GM12892 (cell line): ENCODE measurements at places on chromosomes 2 and 18.
A peak's percentile ranks its signal among the peaks of the same experiment; 100 is the strongest.

DNA sequence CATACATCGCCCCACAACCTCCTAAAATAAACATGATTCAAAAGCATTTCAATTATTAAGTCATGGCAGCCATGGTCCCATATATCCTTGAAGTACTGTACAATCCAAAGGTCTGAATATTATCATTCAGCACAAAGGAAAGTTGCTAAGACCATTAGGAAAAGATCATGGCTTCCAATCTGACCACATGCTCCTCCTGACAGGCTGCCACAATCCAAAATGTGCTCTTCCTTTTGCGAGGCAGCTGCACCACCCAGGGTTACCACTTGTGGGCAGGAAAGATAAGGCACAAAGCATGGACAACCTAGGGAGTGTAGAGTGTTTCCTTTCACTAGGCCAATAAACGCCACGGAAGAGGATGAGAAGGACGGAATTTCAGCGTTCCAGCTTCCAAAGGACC lies 5.4 kb downstream of the BOLA3 start:
- DNase-seq: no peak

DNA sequence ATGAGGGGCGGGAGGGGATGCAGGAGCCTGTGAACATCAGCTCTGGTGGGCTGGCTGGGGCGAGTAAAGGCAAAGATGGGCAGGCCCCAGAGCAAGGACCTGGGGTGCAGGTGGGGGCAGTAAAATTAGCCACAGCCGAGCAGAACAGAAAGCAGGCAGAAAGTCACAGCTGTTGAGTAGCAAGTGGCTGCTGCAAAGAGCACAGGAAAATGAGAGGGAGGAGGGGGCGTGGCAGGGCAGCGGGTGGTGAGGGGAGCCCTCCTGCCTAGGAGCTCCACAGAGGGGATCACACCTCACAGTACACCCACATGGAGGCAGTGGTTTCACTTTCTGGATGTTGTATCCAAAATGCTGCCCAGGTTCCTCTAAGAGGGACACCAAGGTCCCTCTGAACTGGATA lies 79.6 kb downstream of the LBH start:
- DNase-seq: no peak

DNA sequence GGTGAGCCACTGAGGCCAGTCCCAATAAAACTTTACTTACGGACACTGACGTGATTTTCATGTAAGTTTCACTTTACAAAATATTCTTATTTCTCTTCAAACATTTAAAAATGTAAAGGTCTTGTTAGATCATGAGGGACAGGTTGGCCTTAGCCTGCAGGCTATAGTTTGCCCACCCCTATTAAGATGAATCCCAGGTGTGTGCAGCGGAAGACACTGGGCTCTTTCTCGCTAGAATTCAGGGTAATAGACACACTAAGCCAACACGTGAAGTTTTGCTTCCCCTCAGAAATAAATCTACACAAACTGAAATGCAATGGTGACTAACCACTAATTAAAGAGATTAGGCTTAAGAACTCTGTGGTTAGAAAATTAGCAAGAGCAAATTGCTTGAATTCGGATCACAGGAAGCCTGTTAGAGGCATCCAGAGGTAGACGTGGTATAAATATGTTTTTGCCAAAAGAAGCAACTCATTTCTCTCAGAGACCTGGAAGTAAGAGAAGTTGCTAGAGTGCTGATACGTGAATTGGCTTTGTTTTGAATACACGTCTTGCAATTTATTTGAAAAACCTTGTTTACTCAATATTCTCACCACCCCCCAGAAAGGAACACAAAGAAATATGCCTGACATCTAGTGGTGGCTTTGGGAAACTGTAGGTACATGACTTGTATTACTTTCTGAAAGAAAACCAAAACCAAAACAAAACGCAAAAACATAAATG lies 151.6 kb downstream of the DTNB start:
- DNase-seq: no peak

DNA sequence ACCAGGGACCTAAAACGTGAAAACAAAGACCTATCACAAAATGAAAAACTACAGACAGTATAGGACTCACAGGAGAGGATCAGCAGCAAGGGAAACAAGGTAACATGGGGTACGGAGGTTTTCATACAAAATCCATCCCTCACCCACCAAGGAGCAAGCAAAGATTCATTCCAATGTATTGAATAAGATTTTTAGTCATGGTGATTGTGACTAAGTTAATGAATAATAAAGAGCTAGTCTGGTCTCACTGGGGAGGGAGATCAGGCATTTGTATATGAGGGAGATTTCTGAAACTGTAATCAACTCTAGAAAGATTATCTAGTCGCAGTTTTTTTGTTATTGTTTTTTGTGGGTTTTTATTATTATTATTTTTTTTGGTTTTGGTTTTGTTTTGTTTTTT lies 336.5 kb upstream of the MMADHC start:
- DNase-seq: no peak

GRCh38 chr2:41941831-41942230 lies 106.0 kb upstream of the PKDCC start:
- DNase-seq: no peak

GRCh38 chr2:161436411-161436810 lies 20.3 kb downstream of the TBR1 start:
- no peak for DNase-seq

DNA sequence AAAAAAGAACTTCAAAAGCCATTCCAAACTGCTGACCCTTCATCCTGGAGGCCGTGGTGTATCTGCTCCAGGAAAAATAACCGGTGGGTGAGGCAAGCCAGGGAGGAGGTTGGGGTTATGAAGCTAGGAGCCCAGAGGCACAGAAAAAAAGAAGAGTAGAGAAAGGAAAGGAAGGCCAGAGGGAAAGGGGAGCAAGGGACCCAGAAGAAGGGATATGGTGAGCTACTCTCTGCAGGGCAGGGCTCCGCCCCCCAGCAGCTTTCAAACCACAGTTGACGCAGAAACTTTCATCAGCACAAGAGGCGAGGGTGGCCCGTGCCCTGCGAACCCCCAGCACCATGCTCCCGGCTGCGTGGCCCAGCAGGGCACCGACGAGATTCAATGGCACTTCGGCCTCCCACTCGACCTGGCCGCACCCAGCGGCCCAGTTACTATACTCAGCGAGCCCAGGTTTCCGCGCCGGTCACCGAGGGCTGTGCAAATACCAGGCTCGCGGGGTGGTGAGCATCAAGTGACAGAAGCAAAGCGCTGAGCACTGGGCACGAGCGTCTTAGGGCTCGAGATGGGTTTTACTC lies 665 bp downstream of the MCM6 start:
- peak; percentile 46 for DNase-seq

GRCh38 chr2:40485318-40485717 lies 33.4 kb upstream of the SLC8A1 start:
- DNase-seq: no peak

DNA sequence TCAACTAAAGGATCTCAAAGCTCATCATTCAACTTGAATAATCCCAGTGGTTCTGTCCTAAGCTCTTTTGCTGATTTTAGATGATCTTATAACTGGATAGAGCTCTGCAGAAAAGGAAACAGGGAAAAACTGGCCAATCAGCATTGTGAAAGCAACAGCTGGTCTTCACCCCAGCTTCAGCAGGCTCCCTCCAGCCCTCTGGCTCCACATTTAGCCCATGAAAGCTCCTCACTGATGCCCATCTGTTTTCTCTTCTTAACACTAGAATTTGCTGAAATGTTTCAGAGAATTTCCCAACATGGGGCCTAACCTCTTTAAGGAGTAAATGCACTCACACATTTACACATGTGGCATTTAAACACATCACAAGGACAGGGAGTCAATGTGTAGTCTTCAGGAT lies 223.3 kb downstream of the CNTNAP5 start:
- no peak for DNase-seq

- DNase-seq: no peak
These were observed 39.3 kb downstream of the CD302 start for GRCh38 chr2:159758686-159759085.

GRCh38 chr18:28124131-28125029 lies 52.5 kb downstream of the CDH2 start:
- DNase-seq: no peak

- no peak for DNase-seq
These were observed 1.8 kb upstream of the KLHL41 start for GRCh38 chr2:169507698-169508097.

DNA sequence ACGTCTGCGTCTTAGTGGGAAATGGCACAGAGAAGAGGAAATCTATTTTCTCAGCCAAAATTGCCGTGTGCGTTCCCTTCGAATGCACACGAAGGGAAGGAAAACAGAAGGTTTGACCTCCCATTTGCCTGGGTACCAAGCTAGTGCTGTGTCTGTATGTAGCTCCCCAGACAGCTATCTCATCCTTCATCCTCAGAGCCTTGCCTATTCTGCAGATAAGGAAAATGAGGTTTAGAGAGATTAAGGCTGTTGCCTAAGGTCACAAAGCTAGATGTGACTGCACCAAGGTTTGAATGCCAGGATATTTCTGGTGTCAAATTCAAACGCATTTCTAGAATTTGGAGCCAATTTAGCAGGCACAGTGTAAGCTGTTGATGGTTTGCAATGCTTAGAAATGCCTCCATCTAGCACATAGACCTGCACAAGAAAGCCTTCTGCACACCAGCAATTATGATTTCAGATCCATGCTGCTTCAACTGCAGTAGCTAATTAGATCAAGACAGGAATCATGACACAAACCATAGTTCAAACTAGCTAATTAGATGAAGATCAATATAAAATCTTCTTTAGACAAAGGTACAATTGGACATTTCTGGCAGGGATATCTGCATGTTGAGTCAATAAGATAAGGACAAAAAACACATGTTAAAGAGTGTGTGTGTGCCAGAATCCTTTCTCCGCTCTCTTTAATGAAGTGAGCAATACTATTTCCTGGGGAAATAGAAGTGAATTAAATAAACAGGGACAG lies 115.1 kb downstream of the CMPK2 start:
- no peak for DNase-seq

DNA sequence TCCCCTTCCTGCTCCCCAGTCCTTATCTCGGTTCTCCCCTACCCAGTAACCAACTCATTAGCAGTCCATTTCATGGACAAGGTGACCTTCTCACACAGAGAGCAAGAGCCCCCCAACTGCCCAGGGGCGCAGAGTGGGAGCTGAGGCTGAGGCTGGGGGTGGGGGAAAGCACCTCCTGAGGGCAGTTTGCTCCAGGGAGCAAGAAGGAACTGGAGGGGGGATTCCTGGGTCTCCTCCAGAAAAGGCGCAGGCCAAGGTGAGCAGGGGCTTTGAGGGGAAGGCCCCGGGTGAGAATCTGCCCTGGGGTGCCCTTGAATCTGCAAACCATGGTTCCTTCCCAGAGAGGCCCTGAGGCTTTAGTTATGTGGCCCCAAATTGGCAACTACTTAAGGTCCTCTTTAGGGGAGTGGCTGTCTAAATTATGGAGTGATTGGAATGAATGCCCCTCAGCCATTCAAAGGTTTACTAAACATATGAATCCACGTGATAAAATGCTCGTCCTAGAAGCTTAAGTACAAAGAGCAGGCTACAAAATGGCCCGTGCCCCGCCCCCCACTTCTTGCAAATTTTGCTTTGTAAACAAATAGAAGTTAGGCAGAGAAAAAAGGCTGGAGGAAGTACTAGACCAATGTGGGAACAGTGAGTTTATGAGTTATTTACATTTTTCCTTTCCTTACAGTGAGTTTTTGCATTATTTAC lies 123.5 kb upstream of the HS6ST1 start:
- DNase-seq: no peak

DNA sequence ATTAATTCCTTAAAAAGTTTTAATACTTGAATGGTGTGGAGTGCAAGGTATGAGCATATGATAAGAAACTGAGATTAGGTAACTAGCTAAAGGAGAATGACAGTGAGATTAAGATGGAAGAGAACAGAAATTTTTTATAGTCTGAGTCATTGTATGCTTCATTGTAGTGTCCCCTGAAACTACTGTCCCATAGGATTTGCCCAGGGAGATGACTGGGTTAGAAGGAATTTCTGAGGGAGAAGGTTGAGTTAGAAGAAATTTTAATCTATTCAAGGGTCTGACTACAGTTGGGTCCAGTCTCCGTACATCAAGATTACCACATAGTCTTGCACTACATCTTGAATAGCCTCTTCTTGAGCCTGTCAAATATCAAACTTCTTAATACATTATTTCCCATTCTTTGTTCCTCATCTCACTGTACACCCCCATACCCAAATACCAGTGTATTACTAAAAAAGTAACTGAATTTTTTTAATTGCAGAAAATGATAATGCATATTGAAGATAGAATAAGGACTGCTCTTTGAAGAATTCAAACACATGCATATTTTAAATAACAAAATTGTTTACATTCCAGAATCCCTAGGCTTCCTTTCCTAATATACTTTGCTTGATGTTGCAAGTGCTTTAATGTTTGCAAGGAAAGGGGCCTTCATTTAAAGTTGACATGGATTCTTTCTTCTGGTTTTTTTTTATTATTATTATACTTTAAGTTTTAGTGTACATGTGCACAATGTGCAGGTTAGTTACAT lies 314.3 kb upstream of the COL3A1 start:
- DNase-seq: no peak
